ENCODE measurements at places on chromosomes 7 and 10.

GRCh38 chr10:34235164-34235832 is 579.8 kb downstream of the PARD3 start:
- no peak for DNase-seq

- peak; percentile 98 for DNase-seq
Observed at GRCh38 chr7:75994388-75995051, at the start of gene TMEM120A. Gene TMEM120A (minus strand): TSS chr7:75994595. CDS start chr7:75994570, 25 bp downstream.

GRCh38 chr7:19728716-19729115 is 19.9 kb upstream of the POLR1F start:
- no peak for DNase-seq

GRCh38 chr7:82017334-82017943 is 247.6 kb upstream of the HGF start:
- DNase-seq, result no peak

DNA sequence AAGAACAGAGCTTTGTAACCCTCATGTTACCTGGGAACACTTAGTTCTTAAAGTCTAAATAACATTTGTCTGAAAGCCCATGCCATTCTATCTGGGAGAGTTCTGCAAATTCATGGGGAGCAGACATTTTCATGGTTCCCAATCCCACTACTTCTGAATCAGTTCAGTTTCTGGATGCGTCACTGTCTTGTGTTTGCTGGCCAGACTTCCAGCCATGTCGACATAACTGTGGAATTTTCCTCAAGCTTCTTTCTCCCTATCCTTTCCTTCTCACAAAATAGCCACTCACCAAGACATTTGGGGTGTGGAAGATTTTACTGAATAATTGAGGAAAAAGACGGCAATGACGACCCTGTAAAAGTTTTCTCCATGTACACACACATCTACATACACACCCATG is 272.5 kb downstream of the NEBL start:
- no peak for DNase-seq

DNA sequence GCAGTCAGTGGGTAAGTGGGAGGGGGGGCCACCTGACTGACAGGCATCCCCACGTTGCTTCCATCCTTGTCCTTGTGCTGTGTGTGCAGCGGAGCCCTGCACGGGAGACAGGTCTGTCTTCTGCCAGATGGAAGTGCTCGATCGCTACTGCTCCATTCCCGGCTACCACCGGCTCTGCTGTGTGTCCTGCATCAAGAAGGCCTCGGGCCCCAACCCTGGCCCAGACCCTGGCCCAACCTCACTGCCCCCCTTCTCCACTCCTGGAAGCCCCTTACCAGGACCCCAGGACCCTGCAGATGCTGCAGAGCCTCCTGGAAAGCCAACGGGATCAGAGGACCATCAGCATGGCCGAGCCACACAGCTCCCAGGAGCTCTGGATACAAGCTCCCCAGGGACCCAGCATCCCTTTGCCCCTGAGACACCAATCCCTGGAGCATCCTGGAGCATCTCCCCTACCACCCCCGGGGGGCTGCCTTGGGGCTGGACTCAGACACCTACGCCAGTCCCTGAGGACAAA is 24.8 kb downstream of the TBATA start:
- no peak for DNase-seq

- DNase-seq, result no peak
Observed at GRCh38 chr10:18312374-18313139, 172.3 kb downstream of the CACNB2 start.

- no peak for DNase-seq
Observed at GRCh38 chr10:1169981-1170866, 114.0 kb downstream of the WDR37 start.

DNA sequence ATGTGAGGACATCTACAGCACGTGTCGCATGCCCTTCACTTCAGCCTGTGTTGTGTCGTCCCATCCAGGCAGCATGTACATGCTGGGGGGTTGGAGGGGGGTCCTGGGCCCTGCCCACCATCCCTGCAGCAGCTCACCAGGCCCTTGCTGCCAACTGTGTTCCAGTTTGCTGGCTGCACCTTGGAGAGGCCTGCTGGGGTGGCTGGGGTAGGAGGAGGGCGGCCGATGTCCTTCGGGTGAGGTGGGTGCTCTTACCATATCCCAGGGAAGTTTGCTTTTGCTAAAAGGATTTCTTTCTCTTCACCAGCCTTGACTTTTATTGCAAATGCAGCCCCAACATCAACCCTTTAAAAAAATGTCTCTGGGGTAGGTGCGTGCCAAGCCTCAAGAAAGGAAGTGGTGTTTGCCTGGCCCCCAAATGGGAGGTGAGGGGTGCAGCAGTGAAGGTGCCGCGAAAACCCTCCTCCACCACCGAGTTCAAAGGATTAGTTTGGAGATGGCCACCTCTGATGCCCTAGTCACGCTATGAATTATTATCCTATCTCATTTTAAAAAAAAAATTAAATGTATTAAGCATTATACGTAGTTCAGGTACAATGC is 165.8 kb upstream of the KLF6 start:
- DNase-seq, result peak; percentile 45

DNA sequence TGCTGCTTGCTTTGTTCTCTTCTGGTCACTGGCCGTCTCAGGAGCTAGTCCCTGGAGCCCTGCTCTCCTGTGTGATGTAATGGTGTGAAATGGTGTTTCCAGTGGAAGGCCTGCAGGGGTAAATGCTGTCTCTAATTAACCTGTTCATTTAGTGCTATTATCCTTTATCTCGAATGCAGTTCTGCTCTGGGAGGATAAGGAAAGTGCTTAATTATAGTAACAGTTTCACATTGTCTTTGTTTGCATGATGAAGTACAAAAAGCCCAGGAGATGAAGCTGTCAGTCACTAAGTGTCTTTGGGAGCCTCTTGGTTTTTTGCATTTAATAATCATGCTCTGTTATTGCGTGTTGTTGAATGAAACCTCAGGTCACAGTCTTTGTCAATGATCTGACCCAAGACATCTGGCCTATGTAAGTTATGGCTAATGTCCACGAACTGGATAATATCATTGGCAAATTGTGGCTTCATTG is 755.3 kb upstream of the GALNT17 start:
- no peak for DNase-seq

DNA sequence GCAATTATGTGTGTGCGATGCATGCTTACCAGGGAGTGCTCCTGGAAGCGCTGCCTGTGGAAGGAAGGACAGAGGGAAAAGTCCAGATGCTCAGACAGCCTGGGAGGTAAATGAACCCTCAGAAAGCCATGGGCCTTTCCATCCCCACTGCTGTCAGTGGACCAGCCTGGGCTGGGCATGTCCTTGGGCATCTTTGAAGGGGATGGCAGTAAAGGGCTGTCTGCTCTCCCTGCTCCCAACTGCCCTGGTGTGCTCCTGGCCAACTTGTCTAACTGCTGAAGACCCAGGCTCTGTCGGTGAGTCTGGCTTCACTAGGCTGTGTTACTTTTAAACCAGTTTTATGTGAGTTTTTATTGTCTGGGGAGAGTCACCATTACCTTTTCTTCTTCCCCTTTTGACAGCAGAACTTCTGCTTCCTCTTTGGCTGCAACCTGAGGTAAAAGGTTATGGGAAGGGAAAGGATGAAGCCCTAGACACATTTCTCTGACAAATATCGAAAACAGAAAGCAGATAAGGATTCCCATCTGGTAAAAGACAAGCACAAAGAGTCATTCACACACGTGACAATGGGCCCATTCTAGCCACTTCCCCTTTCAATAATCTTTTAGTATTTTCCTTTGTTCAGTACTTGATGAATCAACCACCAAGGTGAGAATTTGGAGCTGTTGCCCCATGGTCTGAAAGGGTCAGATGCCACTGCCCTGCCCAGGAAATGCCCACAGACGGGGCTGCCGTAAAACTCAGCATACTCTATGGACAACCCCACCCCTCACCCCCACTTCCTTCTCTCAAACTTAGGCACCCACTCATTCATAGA is 27.6 kb upstream of the PIK3AP1 start:
- peak; percentile 23 for DNase-seq

GRCh38 chr10:133474665-133475424 is 21.1 kb downstream of the SCART1 start:
- no peak for DNase-seq

- DNase-seq, result no peak
Observed at GRCh38 chr10:71561003-71561574, 158.5 kb downstream of the C10orf105 start.

DNA sequence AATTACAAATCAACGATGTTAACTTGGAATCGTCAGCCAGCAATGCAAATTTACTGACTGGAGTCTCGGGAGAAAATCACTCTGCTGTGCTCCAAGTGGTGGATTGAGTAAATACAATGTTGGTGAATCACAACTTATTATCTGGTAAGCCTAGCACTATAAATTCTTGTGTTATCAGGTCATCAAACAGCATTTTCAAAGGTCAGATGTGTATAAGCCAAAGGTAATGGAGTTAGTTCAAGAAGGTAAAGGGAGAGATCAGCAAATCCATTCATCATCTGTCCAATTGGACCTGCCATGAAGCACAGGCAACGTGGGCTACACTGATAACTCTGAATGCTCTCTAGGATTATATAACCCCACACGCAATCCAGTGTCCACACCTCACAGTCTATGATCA is 13.9 kb downstream of the CUBN start:
- DNase-seq, result no peak

GRCh38 chr7:94160719-94161435 is 156.7 kb upstream of the BET1 start:
- no peak for DNase-seq

- DNase-seq, result no peak
Observed at GRCh38 chr7:71439321-71439720, 307.4 kb downstream of the GALNT17 start.

DNA sequence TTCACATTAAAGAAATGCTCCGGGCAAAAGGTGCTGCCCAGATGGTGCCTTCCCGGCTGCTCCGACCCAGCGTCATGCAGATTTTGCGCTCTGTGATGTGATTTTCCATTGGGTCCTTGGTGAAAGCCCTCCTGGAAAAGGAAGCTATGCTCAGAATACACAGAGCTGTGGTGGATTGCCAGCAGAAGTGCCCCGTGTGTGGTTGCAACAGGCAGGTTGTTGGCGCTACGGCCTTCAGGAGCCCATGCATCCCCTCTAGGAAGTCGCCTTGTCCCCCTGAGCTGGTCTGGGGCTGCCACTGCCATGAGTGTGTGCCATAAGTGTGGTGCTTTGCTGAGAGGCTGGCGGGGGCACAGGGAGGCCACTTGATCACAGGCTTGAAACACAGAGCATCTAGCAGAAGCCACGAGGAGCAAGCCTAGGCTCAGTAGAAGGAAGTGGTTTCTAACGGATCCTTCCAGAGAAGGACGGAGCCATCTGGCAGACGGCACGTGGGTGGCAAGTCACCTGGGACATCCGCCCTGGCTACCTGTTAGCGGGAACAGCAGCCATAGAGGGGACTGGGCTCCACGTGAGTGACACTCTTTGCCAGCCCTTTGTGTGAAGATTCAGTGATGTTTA is 210.9 kb downstream of the CUX1 start:
- DNase-seq, result no peak

DNA sequence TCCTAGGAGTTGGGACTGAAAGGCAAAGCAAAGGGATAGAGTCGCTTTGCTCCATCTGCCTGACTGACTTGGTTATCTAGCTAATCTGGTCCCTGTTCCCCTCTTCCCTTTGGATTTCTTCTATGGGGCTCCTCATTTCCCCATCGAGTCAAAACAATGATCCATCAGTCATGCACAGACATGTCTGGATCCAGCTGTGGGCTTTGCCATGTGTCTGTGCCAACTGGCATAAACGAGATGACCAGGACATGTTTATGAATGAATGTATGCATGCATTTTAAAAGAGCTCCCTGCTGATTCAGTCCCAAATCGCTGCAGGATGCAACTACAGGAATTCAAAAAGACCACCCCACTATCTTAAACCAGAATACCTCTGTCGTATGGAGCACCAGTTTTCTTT is 122.0 kb downstream of the ARL4A start:
- DNase-seq, result no peak

- DNase-seq, result no peak
Observed at GRCh38 chr7:80182630-80183276, 48.1 kb downstream of the GNAI1 start.

DNA sequence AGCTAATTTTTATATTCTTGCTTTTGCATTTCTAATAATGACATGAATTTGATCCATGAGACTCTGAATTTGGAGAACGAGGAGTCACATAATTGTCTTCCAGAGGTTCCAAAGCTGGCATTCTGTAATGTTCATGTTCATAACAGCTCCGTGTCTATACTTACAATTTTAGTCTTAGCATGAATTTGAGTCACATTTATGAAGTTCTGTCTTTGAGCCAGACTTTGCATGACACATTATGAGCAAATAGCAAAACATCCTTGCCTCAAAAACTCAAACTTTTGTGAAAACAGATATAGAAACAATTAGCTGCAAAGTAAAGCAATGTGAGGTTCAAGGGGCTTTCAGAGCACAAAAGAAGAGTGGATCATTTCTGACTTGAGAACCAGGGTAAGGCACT is 44.5 kb upstream of the CAV2 start:
- no peak for DNase-seq

GRCh38 chr7:68805159-68805558 is 793.1 kb upstream of the AUTS2 start:
- DNase-seq, result no peak

All from stimulated activated naive CD8-positive, alpha-beta T cell treated with anti-CD3 and anti-CD28 coated beads, Interleukin-15, Interleukin-2, amounts not matched to agents 100 U/mL and 50 U/mL, for 24 hours (primary cell).